ENCODE measurements at places on chromosomes 2 and 18. TPM values are rescaled to one million over a fixed set of nuclear protein-coding genes. Genes with fewer than 3 reads are reported as not detected.

DNA sequence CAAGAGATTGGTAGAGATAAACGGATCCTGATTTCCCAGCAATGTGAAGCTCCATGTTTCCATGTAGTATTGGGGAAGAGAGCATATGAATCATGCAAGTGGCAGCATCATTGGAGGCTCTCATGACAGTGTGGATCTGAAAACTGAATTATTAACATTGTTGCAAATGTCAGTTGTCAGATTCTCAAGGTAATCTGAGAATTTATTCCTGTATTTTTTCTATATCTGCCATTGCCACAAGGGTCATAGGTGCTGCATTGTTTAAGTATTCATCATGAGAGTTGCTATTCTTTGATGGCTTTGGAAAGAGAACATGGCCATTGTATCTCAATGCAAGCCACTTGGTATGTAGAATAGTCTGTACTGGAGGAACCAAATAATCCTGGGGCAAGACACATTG is 1217.0 kb upstream of the ZEB2 start:
- H3K27me3 ChIP-seq = no peaks in the 10 kb centered on the region
- no peak for DNase-seq
- no peak overlapping the region for H3K4me3 ChIP-seq

GRCh38 chr2:88245109-88245508 is 75.0 kb downstream of the THNSL2 start:
- DNase-seq = no peak
- no peaks in the 10 kb centered on the region for H3K27me3 ChIP-seq
- no peak overlapping the region for H3K4me3 ChIP-seq
- no peaks in the 10 kb centered on the region for H3K36me3 ChIP-seq
- H3K4me1 ChIP-seq = no peaks in the 10 kb centered on the region
- H3K27ac ChIP-seq = no peak overlapping the region

GRCh38 chr2:217370391-217370790 is 510.5 kb upstream of the TNP1 start:
- no peak overlapping the region for H3K27ac ChIP-seq
- H3K4me1 ChIP-seq = no peaks in the 10 kb centered on the region
- DNase-seq = no peak
- no peaks in the 10 kb centered on the region for H3K36me3 ChIP-seq

GRCh38 chr18:10398571-10398970 is 55.9 kb upstream of the APCDD1 start:
- no peak overlapping the region for H3K4me3 ChIP-seq
- no peaks in the 10 kb centered on the region for H3K27me3 ChIP-seq
- no peak overlapping the region for H3K27ac ChIP-seq

CHAC2 gene
- 2.5 TPM for total RNA-seq

DNA sequence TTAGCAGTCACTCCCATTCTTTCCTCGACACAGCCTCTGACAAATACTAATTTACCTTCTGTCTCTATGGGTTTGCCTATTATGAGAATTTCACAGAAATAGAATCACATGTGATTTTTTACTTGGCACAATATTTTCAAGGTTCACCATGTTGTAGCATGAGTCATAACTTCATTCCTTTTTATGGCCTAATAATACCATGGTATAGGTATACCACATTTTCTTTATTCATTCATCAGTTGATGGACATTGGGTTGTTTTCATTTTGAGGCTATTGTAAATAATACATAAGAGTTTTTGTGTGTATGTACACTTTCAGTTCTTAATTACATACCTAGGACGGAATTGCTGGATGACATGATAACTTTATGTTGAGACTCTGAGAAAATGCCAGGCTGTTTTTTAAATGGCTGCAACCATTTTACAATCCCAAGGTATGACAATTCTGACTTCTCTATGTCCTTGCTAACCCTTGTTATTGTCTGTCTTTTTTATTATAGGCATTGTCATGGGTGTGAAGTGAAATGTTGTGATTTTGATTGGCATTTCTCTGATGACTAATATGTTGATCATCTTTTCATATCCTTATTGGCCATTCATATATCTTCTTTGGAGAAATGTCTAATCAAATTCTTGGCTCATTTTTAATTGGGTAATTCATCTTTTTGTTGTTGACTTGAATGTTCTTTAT is 87.9 kb downstream of the IRS1 start:
- peaks cover 3% of the 10 kb centered on the region for H3K27me3 ChIP-seq
- no peaks in the 10 kb centered on the region for H3K4me1 ChIP-seq
- H3K4me3 ChIP-seq = no peak overlapping the region
- no peak overlapping the region for H3K27ac ChIP-seq

DNA sequence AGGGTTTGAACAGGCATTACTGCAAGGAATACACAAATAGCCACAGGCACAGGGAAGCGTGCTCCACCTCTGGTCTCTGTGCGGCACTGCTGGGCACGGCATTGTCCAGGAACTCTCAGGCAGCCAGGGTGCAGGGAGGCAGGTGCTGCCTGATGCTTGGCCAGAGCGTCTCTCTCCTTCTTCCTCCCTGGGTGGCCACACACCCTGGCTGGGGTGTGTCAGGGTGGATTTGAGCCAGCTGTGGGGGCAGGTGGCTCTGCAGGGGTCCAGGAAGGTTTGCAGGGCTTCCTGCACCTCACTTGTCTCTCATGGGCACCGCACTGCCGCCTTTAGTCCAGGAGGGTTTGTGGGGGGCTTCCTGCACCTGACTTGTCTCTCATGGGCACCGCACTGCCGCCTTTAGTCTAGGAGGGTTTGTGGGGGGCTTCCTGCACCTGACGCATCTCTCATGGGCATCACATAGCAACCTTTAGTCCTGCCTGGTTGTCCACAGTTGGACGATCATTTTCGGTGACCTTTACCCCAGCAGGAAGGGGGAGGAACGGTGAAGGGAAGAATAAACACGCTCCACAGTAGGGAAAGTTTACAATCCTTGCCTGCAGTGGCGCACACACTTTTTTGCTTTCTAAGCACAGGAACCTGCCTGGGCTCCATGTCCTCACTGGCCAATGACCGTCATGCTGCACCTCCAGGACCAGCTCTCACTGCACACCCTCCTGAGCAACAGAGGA is 332.9 kb downstream of the EIPR1 start:
- H3K36me3 ChIP-seq = no peaks in the 10 kb centered on the region
- no peak overlapping the region for H3K4me3 ChIP-seq

KCNE4 gene
- not detected for total RNA-seq

IL36A gene
- total RNA-seq = 0.44 TPM

DNA sequence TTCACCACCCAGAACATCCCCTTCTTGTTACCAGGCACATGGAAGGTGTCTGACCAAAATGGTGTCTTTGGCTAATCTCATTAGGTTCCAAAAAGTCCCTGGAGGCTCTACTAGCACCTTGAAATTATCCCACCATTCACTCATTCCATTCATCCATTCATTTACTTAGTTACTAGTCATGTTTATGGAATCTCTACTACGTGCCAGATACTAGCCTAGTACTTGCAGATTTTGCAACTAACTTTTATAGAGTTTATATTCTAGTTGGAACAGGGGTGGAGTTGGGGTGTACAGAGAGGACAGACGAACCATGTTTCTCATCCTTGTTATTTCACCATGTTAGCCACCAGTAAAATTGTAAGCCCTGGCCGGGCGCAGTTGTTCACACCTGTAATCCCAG is 4.0 kb upstream of the NOP58 start:
- H3K4me1 ChIP-seq = no peaks in the 10 kb centered on the region
- no peaks in the 10 kb centered on the region for H3K27me3 ChIP-seq
- no peak overlapping the region for H3K27ac ChIP-seq
- no peak overlapping the region for H3K4me3 ChIP-seq
- DNase-seq = no peak
- no peaks in the 10 kb centered on the region for H3K36me3 ChIP-seq

DNA sequence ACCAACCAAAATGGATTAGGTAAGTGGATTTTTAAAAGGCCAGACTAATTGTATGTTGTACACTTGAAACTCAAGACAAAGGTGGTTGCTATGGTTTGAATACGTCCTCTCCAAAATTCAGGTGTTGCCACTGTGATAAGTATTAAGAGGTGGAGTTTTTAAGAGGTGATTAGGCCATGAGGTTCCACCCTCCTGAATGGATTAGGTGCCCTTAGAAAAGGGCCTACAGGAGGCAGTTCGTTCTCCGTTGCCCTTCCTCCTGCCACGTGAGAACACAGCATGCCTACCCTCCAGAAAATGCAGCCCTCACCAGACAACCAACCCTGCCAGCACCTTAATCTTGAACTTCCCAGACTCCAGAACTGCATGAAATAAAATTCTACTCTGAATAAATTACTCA is 51.2 kb downstream of the CHMP3 start:
- no peaks in the 10 kb centered on the region for H3K27me3 ChIP-seq
- no peak overlapping the region for H3K4me3 ChIP-seq
- H3K36me3 ChIP-seq = peaks cover 20% of the 10 kb centered on the region
- H3K4me1 ChIP-seq = no peaks in the 10 kb centered on the region

Measured in naive thymus-derived CD4-positive, alpha-beta T cell (primary cell).